Left lobe of liver (tissue), 2 donors: ENCODE measurements at places on chromosomes 16 and 17.

DNA sequence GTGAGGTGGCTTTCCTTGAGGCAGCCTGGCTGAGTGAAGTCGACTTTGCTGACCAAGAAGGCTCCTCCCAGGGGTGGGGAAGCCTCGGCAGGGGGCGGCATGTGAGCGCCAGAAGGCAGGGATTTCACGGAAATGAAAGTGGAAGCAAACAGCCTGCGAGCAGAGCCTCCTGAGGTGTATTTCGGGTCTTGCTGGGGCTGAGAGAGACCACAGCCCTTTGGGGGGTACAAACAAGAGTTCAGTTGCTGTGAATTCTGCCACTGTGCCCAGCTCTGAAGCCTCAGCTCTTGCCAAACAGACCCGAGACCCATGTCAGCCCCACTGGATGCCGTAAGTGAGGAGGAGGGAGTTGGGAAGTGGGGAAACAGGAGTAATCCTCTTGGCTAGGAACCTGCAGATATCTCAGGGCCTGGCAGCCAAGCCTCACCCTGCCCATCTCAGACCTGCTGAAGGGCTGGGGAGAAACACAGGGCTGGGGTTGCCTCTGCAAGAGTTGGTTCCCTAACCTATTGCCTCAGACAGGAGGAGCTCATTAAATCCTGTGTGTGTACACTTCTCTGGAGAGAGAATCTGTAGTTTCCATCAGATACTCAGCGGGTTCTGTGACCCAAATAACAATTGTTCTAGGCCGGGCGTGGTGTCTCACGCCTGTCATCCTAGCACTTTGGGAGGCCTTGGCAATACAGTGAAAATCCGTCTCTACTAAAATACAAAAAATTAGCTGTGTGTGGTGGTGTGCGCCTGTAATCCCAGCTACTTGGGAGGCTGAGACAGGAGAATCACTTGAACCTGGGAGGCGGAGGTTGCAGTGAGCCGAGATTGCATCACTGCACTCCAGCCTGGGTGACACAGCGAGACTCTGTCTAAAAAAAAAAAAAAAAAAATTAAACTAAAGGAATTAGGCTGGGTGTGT is at the start of gene IFI35:
IFI35 (plus strand) TSS at position 146 of the 913 bp plus-strand sequence; CDS start at position 310, 164 bp downstream.
- DNase-seq: peak; percentile 83

- DNase-seq: no peak
Measured at GRCh38 chr17:39813631-39814030, 50.5 kb downstream of the IKZF3 start.

- peak; percentile 62 for DNase-seq
Measured at GRCh38 chr17:9240659-9241370, 219.5 kb downstream of the NTN1 start.

DNA sequence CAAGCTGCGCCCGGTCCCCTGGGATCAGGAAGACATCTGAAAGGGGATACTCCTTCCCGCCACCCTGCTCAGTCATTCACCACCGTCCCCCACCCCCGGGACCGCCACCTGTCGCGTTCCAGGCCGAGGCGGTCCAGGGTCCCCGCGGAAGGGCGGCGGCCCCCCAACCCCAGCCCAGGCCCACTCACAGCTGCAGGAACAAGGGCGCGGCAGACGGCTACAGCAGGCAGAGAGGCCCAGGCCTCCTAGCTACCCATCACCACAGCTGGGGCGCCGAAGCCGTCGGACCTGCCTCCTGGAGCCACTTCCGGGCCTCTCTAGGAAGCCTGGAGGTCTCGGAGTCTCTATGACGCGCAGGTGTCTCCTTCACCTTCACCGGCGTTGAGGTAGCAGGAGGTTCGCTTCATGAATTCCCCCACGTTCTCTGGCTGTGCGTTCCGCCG is at the start of gene SDR42E1:
SDR42E1 (minus strand) TSS at position 272 of the 443 bp plus-strand sequence. CDS start 10,612 bp downstream, outside the sequence.
- DNase-seq: peak; percentile 78

DNA sequence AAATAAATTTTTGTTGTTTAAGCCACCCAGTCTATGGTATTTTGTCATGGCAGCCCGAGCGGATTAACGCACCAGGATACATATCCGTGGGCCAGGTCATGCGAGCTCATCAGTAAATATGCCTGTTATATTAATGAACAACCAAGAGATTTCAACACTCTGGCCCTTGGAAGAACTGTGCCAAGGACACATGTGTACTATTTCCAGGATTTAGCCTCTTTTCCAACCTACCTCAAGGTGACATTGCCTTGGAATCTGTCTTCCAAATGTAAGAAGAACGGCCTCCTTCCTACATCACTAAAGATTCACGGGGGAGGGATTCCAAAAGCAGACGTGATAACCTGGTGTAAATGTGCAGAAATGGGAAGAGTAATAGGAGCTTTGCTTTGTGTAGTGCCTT is 72.8 kb upstream of the DYNLRB2 start:
- peak; percentile 55 for DNase-seq

DNA sequence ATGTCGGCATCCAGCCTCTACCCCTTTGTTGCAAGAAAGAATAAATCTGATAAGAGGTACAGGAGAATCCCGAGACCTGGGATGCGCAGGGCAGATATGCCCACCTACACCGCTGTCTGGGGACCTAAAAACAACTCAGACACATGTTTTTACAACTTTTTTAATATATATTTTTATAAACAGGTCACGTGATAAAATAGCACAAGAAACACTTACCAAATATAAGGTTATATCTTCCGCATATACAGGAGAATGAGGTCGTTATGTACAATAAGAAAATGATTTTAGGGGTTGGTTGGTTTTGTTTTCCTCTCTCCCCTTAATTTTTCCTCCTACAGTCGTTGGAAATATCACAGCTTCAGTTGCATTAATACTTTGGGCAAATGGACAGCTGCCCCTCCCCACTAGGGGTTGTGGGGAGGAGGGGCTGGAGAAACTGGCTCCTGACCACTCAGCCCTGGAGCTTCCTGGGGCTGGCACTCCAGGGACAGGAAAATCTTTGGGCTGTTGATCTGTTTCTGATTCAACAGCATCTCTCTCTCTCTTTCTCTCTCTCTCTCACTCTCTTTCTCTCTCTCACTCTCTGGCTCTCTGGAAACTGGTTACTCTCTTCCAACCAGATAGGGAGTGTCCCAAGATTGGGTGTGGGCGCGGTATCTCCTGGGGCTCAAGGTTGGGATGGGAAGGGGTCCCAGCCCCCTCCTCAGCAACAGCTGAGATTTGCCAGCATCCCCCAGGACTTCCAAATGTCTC is 2.3 kb upstream of the WDR24 start:
- no peak for DNase-seq

DNA sequence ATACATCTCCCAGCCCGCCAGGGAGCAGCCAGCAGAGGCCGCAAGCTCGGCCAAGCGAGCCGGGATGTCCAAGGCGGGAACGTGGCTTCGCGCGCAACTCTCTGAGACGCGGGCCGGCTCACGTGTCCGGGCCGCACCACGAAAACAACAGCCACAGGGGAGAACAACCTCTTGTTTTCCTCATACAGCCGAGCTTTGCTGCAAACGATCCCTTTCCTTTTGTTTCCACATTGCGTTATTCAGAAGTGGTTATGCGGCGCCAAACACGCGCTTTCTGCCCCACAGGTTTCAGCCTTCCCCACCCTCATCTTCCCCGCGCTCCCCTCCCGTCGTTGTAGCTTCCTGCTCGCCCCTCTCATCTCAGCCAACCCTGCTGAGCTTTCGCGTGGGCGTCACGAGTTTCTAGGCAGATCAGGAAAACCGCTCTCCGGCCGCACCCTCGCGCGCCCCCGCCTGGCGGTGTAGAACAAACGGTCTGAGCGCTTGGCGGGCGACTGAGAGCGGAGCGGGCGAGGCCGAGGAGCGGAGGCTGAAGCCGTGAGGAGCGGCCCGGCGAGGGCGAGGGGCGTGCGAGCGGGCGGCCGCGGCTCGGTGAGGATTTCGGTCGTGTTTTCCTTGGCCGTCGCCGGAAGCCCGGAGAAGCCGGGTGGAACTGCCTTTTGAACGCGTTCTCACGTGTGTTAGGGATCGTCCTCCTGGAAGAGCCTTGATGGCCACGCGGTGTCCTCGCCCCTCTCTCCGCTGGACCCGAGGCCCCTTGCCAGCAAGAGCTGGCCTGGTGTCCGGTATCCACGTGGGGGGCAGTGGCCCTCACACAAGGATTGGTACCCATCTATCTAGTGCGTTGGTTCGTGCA is 6.6 kb upstream of the SMARCD2 start:
- DNase-seq: peak; percentile 95

GRCh38 chr16:80041410-80041809 is 440.9 kb upstream of the MAF start:
- no peak for DNase-seq

- no peak for DNase-seq
Measured at GRCh38 chr17:72719578-72720493, 372.7 kb downstream of the SLC39A11 start.

- peak; percentile 95 for DNase-seq
Measured at GRCh38 chr16:641326-642188, at the start of gene MCRIP2. Gene MCRIP2, plus strand, starts transcription at chr16:641828. Its CDS starts 164 bp downstream, at chr16:641992.

DNA sequence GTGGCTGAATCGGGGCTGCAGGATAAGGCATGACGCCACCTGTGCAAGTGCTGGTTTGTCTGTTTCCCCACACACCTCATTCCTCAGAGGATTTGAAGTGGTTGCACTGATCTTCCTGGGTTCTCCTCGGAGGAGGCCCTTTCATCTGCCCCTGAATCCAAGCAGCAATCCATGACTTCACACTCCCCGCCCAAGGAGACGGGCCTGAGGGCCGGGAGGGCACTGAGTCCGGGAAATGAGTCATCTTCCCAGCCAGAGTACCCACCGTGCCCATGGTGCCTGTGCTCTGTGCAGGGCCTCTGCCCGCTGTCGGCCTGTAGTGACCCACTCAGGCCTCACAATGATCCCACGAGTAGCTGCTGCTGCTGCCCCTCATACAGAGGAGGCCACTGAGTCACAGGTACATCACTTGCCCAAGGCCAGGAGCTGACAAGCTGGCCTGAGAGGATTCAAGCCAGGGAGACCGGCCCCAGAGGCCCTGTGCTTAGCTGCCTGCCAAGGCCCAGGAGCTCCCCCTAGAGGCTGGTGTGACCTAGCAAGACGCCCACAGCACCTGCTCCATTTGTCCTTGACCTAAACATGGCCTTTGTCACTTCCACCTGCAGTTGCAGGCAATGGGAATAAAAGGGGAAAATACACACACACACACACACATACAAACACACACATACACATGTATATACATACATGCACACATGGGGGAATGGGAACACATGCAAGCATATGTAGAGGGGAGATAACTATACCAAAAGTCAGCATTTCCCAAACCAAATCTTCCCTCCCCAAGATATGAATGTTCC is 240.0 kb downstream of the C16orf95 start:
- peak; percentile 56 for DNase-seq

DNA sequence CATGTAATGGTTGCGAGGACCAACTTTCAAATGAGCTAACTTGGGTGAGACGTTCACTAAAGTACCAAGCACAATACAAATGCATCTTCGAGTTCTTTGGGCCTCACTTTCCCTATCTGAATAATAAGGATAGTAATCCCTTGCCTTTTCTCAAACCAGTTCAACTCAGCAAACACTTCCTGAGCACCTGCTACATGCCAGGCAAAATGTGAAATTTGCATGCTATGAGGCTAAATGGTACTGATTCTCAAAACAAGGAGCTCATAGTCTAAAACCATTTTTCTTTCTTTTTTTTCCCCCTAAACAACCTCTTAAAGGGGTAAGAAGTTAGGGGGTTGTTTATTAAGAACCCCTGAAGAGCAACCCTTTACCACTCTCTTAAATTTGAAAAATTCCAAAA is 101.4 kb upstream of the HLF start:
- no peak for DNase-seq

DNA sequence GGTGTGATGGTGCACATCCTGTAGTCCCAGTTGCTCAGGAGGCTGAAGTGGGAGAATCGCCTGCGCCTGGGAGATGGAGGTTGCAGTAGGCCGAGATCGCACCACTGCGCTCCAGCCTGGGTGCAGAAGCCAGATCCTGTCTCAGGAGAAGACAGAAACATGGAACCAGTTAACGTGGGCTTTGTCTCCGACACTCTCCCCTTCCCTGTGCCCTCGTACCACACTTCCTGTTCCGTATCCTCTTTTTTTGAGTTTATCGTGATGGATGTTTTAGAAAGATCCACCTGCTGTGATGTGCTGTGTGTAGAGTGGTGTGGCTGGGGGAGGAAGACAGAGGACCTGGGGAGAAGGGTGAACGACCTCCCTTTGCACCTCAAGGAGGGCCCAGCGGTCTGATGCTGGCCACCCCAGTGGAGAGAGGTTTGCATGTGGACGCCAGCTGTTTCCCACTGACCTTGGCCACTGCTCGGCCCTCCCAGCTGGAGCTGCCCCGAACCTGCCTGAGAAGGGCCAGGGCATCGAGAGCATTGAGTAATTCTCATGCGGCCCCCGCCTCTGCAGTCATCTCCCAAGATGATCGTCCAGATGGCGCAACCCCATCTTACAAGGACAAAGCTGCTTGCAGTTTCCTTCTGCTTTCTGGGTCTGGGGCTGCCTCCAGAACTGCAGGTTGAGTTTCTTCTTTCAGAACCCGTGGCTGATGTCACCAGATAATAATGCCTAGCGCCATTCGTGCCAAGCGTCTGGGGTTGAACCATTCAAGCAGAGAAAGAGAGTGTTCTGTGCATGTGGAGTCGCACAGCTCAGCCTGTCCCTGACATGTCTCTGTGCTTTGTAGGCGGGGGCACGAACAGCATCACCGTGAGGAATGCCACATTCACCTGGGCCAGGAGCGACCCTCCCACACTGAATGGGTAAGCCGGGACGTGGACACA is 126.3 kb downstream of the ABCC1 start:
- peak; percentile 51 for DNase-seq

DNA sequence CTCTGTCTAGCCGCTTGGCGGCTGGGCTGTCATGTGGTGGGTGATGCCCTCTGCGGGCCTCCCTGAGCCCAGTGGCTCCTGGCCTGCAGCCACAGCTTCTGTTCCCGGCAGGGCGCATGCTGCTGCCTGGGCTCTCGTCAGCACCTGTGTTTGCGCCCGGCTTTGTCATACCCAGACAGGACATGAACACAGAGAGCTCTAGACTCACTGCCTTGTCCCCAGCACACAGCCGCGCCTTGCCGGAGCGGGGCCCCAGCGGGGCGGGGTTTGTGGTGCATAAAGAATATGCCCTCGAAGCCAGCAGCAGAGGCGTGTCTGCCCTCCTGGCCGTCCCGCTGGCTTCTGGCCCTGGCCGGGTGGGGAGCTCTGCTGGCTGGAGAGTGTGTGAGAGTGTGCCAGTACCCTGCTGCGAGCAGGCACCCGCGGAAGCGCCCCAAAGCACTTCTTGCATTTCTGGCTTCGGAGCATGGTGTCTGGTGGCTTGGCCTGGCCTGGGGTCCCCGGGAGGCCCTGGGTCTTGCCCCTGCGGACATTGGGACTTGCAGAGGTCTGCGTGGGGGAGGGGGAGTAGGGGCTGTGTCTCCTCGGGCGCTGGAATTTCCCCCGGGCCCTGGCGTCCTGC is 14.4 kb downstream of the ASPSCR1 start:
- peak; percentile 94 for DNase-seq
